ENCODE measurements at places on chromosomes 4 and X.

DNA sequence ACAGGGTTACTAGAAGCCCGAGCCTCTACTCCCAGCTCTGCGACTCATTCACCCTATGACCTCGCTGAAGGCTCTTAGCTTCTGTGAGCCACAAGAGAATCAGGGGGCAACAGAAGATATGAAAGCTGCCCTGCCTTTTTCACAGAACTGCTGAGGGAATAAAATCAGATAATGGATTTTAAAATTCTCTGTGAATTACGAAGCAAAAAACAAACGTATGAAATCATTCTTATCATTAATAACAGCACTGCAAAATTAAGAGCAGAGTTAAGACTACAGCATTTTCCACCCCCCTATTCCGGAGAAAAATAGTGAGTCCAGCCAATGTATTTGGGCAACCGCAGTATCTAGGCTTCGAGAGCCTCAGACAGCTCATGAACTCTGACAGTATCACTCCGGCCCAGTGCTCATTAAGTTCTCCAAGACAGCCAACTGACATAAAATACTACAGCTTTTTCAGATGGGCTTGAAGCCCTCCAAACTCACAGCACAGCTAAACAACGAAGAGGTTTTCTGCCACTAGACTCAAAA is 33.4 kb downstream of the AFAP1 start:
- DNase-seq = no peak

DNA sequence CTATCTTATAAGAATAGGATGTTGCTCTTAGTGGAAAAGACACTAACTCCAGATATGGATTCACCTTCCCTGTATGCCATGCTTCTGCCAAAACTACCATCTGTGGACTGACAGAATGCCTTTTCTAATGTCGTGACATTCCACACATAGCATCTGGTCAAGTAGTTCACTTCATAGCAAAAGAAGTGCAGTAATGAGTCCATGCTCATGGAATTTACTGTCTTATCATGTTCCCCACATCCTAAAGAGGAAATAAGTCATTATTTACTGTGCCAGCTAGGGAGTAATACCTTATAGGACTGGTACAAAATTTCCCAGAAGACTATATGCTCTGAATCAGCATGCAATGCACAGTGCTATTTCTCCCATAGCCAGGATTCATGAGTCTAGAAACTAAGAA is 562.4 kb downstream of the TLL1 start:
- no peak for DNase-seq

GRCh38 chrX:72470532-72471223 is 102.0 kb downstream of the HDAC8 start:
- DNase-seq = no peak

DNA sequence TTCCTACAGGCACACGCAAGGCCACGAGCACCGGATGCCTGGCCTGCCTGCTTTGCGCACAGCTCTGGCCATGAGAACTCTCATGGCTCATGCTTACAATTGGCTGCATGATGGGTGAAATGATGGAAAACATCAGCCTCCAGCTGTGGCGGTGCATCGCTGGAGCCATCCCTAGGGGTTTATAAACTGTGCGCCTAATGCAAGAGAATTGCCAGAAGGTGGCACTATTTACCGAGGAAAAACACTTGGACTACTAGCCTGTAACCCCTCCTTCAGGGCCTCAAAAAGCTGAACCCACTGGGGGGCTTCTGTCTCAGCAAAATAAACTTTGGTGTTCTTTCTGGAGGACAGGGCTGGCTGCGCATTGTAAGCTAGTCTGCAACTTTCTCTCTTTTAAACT is 51.9 kb downstream of the PHKA2 start:
- DNase-seq = no peak

- DNase-seq = no peak
Observed at GRCh38 chrX:24294619-24295018, 19.2 kb downstream of the SUPT20HL2 start.

DNA sequence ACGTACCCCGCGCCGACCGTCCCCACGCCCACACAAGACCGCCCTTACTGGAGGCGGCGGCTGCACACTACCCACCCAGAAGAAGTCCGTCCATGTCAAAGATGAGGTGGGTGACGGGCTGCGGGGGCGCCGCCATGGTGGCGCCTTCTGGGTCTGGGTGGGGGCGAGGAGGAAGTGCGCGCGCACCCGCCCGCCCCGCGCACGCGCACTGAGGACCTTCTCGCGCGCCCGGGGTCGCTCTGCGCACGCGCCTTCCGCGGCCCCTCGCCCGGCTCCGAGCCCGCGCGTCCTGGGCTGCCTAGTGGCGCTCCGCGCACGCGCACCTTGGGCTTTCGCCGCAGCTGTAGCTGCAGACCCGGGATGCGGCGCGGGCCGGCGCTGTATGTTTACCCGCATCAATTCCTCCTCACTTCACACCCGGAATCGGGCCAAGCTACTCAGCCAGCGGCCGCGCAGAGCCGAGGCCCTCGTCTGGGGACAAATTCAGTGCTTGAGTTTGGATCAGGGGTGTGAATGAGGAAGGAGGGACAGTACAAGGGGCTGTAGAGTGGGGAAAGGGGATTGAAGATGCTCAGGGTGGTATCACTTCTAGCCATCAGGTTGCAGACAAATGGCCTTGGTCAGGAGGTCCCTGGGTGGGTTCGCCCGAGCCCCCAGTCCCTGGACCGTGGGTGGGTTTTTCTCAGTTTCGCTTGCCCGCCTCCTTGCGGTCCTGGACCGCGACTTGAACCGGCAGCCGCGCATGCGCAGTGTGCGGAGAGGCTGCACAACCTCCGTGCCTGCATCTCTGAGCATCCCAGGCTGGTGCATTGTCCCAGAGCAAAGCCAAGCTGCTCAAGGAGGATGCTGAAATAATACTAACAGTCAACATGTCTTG is at the start of gene PUDP:
TSS of gene PUDP (minus strand) at position 176 of the 877 bp plus-strand sequence. CDS start at position 136, 40 bp downstream.
- DNase-seq = peak; percentile 89

GRCh38 chr4:83019794-83020494 is 9.3 kb upstream of the LIN54 start:
- DNase-seq = no peak

DNA sequence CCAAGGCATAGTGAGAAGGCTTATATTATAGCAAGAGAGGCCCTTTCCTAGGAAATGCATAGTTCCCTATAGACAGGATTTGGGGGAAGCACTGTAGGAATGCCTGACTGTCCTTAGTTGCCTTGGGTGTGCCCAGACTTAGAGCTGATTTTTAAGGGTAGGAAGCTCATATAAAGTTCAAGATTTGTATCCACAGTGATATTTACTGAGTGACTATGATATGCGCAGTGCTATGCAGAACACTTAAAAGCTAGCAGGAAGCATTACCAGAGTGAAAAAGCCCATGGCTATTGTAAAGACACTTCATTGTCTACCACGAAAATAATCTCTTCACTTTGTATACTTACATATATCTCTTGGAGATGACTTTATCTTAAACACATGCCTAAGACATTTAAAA is 50.1 kb upstream of the IL13RA1 start:
- DNase-seq = no peak

- no peak for DNase-seq
Observed at GRCh38 chr4:101355767-101356702, 8.7 kb upstream of the PPP3CA start.

DNA sequence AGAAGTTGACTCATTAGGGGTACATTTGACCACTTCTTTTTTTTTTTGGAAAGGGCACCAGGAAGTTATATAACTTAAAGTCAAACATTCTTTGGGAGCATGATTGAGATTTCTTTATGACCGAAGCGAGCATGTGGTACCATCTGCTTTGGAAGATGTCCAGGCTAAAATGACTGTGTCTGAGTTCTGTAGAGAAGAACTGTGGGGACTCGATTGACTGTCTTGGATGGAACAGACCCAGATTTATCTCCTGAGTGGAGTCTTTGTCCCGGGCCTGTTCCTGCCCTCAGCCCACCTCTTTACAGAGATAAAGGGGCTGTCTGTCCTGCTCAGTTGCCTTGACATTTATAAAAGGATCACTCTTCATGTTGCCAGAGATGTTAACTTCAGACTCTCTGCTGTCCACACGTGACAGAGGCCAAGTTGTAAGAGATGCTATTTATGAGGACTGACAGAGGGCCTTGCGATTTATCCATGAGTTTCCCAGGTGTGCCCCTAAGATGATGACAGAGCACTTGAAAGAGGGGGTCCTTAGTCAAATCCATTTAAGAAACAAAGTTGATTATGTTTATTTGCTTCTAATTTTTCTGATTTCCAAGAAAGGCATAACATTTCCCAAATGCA is 16.8 kb downstream of the SMIM20 start:
- no peak for DNase-seq

GRCh38 chr4:158529505-158529904 is 7.8 kb downstream of the RXFP1 start:
- no peak for DNase-seq

DNA sequence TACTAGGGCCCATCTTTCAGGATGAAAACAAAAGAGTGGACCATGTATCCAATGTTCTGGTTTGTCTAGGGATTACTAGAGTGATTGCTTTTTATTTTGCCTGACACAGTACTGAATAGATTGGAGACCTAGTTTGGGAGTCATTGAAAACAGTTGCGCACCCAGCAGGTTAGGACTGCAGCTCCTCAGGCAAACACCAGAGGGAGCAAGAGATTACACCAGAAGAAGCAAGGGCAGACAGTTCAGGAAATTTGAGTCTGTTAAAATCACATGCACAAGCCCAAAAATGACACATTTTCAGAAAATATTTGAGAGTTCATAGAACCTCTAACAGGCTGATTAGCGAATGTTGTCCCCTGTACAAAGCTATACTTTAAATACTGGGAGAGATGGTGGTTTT is 55.6 kb downstream of the CYLC1 start:
- DNase-seq = no peak

- no peak for DNase-seq
Observed at GRCh38 chrX:150410513-150410912, 47.4 kb downstream of the MAMLD1 start.

DNA sequence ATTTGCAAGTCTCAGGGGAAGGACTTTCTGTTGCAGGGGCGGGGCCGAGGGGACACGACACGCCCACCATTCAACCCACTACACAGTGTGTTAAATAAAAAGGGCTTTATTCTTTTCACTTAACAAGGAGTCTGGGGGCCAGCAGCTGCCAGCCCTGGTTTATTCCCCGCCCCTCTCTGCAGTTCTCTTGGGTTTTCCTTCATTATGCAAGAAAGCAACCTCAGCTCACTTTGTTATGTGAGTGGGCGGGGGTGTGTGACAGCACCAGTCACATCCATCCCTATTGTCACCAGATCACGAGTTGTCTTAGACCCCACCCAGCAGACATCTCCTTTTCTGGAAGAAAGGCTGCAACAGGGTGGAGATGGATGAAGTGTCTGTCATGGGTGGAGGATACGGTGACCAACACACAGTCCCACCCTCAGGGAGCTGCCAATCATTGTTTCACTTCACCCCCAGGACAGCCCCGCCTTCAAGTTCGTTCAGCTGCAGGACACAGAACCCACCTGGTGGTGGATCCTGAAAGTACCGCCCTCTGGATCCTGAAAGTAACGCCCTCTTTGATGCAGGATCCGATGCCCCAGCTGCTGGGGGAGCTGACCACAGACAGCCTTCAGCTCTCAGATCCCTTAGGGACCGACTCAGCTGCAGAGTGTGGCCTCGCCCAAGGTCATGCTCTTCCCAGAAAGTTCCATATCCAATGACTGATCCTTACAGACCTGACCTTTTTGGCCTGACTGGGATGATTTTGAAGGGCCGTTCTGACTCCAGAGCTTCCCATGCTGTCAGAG is 79.6 kb downstream of the SMIM20 start:
- DNase-seq = no peak

- no peak for DNase-seq
Observed at GRCh38 chr4:149836546-149836945, 20.9 kb upstream of the IQCM start.

DNA sequence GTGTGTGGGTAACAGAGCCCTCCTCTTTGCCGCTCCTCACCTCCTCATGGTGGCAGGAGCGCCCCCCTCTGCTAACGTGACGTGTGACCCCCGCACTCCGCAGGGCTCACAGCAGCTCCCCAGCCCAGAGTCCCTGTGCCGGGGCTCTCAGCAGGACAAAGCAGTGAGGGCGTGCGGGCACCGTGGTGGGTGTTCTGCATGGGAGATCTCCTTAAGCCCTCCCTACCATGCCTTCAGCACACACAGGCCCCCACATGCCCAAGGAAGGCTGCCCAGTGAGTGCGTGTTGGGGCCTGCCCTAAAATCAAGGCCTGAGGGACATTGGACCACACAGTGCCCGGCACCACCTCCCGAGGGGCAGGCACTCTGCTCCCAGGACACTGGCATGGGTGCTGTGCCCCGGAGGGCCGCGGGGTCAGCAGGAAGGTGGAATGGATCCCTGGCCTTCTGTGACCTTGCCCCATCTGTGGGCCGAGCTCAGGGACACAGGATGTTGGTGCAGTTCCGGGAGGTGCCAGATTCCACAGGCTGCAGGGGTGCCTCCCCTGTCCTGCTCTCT is 10.1 kb downstream of the PSAPL1 start:
- DNase-seq = peak; percentile 43

GRCh38 chr4:86493460-86493859 is 100.7 kb upstream of the PTPN13 start:
- no peak for DNase-seq

DNA sequence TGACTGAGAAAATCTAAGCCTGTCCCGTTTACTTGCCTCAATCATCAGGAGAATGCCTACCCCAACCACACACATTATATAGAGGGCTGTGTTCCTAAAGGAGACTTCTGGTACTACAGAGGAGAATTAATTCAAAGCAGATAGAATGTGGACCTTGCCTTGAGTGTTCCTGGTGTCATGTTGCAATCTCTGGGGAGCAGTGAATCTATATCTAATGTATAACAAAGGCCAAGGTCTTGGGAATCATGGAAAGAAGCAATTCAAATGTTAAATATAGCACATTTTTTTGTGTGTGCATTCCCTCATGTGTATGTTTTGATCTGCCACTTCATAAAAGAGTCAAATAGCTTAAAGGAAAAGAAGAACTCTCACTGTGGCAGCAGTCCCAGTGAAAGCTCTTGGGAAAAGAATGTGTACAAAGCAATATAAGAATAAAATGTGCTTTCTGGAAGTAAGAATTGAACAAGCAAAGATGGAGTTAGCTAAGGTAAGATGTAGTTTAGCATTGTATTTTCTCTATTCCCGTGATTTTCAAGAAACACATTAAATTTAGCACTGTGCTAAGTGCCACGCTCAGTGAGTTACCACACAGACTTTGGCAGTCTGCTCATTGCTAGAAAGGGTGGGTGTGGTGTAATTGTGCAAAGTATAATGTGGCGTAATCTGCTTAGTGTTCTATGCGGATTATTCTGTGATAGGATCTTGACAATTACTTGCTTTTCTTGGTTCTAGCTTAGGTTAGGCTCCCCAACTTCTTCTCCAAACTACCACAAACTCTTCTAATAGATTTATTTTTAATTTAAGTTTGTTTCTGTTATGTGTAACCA is 13.7 kb downstream of the ADH6 start:
- DNase-seq = no peak

DNA sequence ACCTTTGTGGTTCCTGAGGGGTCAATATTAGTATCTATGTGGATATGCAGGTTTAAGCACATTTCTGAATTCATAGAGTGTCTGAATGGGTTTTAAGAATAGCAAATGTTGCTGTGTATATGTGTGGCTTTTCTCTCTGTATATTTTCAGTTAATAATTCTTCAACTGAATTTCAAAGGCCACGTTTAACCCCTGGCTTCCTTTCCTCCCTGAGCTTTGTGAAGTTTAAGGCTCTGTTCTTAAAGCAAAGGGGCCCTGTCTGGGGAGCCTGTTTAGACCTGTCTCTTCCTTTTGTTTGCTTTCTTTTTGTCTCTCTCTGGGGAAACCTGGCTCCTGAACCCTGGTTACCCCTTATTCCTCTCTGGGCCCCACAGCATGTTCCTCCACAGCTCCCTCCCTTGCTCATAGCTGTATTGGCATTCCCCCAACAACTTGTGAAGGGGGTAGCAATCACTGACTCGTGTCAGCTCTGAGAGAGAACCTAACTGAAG is 139.1 kb downstream of the COL4A6 start:
- peak; percentile 42 for DNase-seq

Data from ureter (tissue), 1 donor.